ENCODE measurements at places on chromosomes 1 and 21. TPM values are rescaled to one million over a fixed set of nuclear protein-coding genes. Genes with fewer than 3 reads are reported as not detected.

DNA sequence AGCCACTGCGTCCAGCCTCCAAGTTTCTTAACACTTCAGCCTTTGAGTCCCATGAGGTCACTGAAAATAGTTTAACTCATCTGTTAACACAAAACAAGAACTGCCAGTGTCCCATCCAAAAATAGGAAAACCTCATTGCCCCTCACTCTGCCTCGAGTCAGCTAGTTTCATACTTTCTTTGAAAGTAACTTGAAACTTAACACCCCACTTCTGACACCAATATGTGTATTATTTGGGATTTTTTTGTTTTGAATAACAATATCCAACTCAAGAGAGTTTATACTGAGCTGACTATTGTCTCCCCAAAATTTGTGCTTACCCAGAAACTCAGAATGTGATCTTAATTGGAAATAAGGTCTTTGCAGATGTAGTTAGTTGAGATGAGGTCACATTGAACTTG is 16.9 kb upstream of the PIK3CD start:
- DNase-seq: no peak

- no peak for DNase-seq
Observed at GRCh38 chr1:53294567-53294966, 33.3 kb downstream of the LRP8 start.

DNA sequence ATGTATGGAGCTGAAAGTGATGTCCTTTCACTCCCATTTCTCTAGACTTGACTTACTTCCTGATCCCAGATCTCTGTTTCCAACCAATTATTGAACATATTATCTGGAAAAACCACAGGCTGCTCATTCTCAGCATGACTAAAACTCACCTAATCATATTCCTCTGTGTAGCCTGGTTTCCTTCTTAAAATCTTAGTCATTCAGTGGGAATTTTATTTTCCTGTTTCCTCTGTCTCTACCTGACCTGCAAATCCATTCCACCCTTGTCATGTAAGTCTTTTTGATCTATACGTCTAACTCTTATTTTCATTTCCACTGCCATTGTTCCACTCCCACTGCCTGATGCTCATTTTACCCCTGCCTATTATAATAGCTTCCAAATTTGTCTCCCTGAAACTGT is 67.9 kb upstream of the APOBEC4 start:
- no peak for DNase-seq

DNA sequence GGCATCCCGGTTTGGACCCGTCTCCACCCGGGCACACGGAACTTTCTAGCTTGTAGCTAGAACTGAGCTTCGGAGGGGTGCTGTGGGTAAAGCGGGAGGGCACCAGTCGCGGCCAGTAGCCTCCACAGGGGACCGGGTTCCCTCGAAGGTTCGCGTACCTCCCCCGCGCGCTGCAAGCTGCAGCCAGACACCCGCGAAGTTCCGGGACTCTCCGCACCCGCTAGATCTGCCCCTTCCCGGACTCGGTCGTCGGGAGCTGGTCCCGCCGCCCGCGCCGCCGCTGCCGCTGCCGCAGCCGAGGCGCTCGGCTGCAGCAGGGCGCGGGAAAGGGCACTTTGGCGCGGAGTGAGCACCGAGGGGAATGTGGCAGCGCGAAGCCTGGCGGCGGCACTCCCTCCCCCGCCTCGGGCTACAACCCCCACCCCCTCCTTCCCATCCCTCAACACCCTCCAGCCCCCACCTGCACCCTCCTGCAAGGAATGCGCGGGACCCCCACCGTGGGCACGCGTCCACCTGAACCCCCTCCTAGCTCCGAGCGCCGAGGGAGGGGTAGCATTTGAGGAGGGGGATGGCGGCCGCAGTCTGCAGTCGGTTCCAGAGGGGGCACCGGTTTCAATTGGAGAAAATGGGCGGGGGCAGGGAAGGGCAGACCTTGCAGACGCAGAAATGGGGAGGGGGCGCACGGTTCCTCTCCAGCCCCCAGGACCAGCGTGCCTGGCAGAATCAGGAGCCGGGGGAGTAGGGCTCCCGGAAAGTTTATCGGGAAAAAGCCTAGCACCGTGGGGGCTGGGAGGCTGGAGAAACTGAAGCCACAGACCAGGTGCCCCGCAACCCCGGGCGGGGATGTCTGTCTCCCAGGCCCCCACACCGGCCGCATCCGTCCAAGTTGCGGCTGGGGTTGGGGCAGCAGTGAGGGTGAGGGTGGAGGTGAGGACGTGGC is 968 bp downstream of the CSMD2 start:
- DNase-seq: peak; percentile 10

GON4L gene
- 27.4 TPM for total RNA-seq

NHLH1 gene
- total RNA-seq: not detected

ACOT11 gene
- total RNA-seq: 3.1 TPM
